Stimulated activated CD4-positive, alpha-beta T cell treated with anti-CD3 and anti-CD28 coated beads, Interleukin-2, amount 100 ng/mL, for 4 hours (primary cell): ENCODE measurements at places on chromosomes 1 and 21.
A peak's percentile ranks its signal among the peaks of the same experiment; 100 is the strongest.

DNA sequence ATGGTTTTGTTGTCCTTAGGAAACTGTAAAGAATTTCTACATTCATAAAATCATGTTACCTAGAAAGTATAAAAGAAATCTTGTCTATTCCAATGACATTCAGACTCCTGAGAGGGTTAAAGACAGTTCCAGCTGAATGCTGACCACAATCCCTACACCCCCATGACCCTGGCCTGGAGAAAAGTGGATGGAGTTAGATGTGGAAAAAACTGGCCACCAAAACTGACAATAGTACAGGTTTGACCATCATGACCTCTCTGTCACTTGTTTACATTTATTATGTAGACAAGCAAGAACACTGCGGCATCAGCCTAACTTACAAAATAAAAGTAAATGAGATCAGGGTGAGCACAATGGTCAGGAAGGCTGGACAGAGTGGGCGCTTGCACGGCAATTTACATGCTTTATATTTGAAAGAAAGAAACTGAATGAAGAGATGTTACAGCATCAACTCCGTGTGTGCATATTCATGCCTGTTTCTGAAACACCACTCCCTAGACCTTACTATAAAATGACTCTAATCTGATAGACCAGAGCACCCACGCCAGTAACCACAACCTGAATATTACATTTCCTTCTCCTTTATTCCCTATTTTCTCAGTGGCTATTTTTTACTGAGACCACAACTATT lies 116.0 kb downstream of the ESRRG start:
- DNase-seq = no peak

GRCh38 chr1:145846201-145846612 lies 777 bp downstream of the NUDT17 start:
- no peak for DNase-seq

DNA sequence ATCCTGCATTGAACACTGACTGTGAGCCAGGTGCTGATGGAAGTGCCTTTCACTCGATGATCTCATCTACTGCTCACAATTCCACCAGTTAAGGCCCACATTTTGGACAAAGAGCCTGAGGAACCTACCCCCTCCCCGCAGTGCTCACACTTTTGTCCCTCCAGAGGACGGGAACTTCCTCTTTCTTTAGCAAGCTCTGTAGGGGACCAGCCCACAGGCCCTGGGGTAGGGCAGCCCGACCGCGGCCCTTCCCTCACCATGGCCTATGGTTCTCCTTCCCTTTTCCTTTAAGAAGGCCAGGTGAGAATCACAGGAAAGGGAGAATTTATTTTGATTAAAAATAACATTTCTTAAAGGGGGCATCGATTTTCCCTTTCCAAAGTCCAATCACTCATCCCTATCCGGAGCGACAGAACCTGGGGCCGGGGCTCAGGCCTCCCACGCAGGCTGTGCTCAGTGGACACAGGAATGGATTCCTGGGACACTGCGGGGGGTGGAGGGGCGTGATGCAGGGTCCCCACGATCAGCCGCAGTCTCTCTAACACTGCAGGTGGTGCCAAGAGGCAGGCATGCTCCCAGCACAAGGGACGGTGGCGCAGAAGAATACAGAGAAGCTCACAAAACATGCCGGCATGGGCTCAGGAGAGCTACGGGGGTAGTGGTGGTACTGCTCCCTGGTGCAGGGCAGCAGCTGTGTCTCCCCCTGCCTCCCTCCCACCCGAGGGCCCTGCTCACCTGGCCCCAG lies 8.9 kb upstream of the KCNE1 start:
- no peak for DNase-seq

- DNase-seq = no peak
Measured at GRCh38 chr1:1021010-1021919, 1.3 kb downstream of the AGRN start.

DNA sequence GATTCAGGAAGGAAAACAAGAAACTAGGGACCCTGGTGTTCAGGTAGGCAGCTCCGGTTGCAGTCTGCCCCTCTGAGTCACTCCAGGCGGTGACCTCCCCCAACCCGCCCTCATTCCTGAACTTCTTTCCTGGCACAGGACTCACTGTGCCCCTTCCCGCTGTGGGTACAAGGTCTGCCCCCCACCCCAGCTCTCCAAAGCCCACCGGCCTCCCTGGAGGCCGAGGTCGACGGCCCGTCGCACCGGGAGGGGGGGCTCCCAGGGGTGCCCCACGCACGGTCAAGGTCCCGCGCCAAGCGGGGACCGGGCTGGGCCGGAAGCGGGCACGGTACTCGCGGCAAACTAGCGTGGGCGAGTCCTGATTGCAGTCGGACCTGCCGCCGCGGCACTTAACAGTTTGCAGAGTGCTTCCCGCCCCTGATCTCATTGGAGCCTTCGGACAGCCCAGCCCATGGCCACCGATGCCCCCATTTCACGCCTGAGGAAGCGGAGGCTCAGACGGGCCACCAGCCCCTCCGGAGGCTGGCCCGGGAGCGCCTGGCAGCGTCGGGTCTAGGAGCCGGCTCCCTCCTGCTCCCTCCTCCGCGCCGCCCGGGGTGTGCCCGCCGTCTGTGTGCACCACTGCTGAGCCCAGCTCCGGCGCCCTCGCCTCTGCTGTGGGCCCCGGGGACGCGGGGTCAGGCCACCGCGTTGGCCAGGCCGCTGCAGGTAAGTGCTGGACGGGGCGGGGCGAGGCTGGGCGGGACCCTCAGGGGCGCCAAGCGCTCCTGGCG lies at the start of gene GJB3:
GJB3 (plus strand) TSS at position 144 of the 773 bp plus-strand sequence. CDS start 3,549 bp downstream, outside the sequence.
- no peak for DNase-seq

DNA sequence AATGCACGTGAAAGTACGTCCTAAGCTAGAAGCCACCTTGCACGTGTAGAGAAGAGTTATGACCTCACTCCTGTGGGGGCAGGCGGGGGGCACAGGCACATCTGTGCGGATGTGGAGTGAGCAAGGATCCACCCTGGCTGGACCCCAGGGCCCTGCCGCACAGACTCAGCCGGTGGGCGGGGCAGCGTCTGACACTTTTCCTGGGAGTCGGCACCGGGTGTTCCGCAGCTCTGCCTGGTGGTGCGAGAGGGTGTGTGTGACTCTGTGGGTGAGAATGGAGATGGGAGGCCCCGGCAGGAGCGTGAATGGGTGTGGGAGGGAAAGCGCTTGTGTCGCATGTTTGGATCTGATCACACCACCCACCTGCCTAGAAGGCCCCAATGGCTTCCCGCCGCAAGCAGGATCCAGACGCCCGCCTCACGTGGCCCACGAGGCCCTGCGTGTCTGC lies 29.5 kb downstream of the RAP1GAP start:
- DNase-seq = no peak

- DNase-seq = no peak
Measured at GRCh38 chr1:108036796-108037562, 72.0 kb upstream of the VAV3 start.

GRCh38 chr1:67323087-67323486 lies 15.4 kb downstream of the IL12RB2 start:
- DNase-seq = no peak

GRCh38 chr1:94591823-94592570 lies 50.4 kb upstream of the F3 start:
- no peak for DNase-seq

- no peak for DNase-seq
Measured at GRCh38 chr1:162681122-162681436, 48.8 kb downstream of the DDR2 start.

DNA sequence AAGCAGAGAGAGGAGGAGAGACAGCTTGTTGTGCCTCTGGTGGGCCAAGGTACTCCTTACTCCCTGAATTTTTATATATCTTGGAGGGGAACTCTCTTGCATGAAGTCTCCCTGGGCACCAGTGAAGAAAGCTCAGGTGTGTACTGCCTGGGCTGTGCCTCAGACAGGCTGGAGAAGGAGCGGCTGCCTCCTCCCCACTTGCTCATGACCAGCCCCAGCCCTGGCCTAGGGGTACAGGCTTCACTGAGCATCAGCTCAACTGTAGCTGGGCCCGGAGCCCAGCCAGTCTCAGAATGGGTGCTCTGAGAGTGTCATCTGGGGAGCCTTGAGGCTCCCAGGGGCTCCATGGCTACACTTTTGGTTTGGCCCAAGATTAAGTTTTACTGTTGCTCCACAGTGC lies 44.8 kb upstream of the TENT5C start:
- no peak for DNase-seq

DNA sequence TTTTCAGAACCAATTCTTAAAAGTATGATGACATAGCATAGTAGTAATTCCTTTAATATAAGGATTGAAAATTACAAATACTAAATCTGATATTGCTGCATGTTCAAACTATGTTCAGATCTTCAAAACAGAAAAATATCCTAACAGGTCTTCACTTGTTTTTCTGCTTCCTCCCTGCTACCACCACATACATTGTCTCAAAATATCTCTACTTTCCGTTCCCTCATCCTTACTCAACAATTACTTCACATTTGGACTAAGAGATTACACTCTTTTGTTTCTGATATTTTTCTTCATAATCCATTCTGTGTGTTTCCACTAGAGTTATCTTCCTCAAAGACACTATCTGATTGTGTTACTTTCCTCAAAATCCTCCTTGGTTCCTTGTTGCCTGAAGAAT lies 125.1 kb downstream of the NEK7 start:
- DNase-seq = no peak

GRCh38 chr1:201649761-201650622 lies 111.1 kb downstream of the NAV1 start:
- DNase-seq = no peak

DNA sequence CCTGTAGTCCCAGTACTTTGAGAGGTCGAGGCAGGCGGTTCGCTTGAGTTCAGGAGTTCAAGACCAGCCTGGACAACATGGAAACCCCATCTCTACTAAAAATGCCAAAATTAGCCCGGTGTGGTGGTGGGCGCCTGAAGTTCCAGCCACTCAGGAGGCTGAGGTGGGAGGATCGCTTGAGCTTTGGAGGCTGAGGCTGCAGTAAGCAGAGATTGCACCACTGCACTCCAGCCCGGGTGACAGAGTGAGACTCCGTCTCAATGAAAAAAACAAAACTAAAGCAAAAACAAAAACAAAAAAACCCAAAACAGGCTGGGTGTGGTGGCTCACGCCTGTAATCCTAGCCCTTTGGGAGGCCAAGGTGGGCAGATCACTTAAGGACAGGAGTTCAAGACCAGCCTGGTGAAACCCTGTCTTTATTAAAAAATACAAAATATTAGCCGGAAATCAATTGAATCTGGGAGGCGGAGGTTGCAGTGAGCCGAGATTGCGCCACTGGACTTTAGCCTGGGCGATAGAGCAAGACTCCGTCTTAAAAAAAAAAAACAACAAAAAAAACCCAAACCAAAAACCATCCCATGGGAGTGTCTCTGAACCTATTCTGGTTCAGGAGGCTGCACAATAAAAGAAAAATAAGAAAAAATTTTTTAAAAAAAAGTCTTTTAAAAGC lies 1.7 kb upstream of the CGN start:
- DNase-seq = no peak

DNA sequence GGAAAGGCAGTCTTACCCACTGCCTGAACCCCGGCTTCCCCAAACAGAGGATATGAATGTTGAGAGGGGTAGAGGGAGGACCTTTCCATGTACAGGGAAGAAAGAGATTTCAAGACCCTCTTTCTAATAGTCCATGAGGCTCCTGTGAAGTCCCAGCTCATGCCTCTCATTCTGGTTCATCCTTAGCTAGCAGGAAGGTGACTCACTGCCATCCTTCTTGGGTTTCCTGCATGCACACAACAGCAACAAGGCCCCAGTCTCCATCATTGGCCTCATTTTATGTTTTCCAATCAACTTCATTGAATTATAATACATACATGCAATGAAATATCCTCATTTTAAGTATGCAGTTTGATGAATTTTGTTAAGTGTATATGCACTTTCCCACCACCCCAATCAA lies 46.2 kb downstream of the SYT2 start:
- DNase-seq = no peak

DNA sequence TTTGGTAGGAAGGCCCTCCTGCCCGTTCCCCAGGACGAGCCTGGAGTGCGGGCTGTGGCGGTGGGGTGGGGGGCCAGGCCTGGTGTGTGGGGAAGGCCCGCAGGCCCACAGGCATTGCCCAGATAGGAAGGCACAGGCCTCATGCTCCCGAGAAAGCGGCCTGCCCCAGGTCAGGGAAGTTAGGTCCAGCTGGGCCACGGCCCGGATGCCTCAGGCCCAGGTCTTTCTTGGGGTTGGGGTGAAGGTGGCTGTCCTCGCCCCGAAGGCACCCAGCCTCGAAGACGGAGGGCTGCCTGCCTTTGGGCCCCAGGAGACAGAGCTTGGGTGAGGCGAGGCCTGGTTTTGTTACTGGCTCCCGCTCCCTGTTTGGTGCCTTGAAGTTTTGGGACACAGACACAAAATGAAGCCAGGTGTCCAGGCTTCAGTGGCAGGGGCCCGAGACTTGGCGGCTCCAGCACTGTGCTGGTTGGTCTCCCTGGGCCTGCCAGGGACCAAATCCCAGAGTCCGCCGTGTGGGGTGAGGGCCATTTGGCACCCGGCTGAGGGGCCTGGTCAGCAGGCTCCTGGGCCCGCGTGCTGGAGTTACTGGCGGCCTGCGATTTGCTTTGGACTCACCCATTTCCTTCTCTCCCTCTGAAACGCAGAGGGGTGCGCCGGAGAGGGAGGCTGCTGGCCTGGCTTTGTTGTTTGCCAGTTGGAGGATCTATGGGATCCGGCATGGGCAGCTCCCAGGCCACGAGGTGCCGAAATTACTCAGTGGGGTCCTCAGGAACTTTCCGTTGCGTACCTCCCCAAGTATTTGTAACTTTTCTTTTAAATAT lies 2.0 kb downstream of the SKI start:
- DNase-seq = no peak

DNA sequence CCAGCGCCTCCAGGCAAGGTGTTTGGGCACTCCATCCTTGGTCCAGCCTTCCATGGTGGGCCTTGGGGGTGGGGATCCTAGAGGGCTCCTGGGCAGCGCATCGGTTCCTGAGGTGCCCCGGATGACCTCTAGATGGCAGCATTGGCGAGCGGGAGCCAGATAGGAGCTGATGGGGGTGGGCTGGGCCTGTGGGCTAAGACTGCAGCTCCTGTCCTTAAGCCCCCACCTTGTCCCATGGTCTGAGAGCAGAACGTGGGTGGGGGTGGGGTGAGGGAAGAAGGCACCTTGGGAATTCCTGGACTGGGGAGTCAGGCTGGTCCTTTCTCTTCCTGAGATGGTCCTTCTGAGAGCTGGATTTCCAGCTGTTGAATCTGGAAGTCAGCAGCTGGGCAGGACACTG lies 93.4 kb upstream of the CSF3R start:
- peak; percentile 23 for DNase-seq

DNA sequence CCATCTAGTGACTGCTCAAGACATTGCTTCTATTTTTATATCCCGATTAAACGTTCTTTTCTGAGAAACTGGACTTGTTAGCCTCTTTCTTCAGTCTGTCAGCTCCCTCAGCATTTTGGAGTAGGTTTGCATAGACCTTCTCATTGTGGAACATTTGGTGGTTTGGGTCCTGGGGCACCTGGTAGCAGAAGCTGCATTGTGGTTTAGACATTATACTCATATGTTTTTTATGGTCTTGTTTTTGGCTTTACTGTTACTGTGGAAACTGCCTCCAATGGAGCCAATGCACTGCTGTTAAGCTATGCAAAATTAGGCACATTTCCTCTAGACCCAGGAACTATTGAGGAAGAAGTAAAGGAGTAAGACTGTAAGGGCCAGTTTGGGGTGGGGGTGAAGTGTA lies 36.7 kb upstream of the LRRC8B start:
- no peak for DNase-seq

GRCh38 chr1:58739856-58740466 lies 40.1 kb upstream of the MYSM1 start:
- peak; percentile 16 for DNase-seq
